CD4-positive, alpha-beta T cell treated with Interleukin-21 for 1 hour (primary cell): ENCODE measurements at places on chromosomes 5 and 9.
A peak's percentile ranks its signal among the peaks of the same experiment; 100 is the strongest.

DNA sequence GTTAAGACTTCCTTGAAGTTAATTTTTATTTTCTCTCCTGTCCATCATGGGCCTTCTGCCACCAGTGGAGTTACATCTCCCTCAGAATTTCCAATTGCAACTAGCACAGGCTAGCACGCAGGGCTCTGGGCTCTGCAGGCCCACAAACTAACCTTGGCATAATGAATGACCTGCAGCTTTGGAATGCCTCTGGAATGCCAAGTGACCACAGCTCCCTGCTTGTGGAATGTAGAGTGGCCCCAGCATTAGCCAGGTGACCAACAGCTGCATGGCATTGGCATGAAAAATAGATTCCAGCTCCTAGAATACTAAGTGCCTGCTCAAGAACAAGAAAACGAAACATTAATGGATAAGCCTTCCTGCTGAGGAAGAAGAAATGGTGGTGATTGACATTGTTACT lies 726.1 kb downstream of the BRINP1 start:
- DNase-seq = no peak

DNA sequence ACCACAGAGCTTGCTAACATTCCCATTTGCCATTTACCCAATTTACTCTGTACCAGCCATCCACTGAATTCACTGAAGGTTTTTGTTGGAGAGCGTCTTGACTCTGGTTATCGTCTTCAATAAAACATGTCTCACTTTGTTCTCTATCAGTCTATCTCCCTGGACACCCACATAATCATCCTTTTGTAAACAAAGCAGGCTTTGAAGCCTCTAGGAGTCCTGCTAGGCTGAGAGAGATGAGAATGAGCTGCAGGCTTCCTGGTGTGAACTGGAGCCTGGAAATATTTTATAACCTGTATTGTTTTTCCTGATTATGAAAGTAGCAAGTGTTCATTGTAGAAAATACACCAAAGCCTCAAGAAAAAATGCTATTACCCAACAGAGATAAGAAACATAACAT lies 140.6 kb upstream of the ZNF366 start:
- DNase-seq = no peak

DNA sequence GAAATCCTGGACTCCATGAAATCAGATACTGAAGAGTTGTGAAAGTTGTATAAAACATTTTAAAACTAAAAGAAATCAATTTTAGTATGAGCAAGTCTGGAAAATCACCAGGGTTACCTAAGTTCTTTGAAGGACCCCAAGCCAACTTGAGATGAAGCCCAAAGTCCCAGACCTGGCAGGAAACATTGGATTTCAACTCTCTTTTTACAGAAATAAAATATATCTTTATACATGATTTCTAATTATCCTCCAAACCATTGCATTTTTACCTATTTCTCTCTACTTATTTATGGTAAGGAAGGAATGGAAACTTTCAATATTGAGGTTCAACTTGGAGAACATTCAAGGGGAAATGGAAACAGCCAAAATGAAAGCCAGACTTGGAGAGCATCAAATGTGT lies 390.6 kb upstream of the C9orf72 start:
- no peak for DNase-seq

GRCh38 chr5:83450967-83451248 lies 20.6 kb upstream of the VCAN start:
- no peak for DNase-seq

- DNase-seq = peak; percentile 3
Measured at GRCh38 chr5:147223948-147224791, 10.7 kb upstream of the STK32A start.

DNA sequence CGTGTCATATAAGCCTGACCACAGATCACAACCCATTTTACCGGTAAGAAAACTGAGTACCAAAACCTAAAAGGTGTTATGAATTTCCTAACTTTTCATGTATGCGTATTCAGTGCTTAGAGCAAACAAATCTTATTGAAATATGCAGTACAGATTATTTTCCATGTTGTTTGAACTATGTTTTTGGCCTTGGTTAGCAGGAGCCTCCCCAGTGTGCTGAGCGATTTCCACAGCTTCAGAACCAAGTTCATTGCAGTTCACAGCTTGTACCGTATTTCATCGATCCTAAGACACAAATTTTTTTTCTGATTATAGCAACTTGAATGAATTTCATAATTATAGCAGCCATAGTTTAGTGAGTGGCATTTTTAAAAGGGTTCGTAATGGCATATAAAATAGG lies 13.7 kb downstream of the ADAMTSL1 start:
- DNase-seq = no peak

DNA sequence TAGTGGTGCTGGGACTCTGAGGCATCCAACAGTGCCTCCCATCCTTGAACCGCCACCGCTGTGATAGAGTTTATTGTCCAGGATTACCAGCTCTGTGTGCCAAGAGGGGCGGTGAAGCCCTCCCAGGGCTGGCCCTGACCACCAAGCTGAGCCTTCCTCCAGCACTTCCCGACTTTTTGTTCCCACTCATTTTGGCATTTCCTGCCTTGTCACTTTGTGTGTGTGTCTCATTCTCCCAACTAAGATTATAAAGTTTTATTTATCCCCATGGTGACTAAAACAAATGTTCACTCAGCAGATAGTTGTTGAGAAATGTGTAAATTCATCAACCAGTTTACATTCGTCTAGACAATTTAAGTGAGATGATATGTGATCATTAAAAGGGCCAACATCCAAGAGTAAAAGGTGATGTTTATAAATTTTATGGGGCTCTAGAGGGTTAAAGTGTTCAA lies 2.5 kb downstream of the F2R start:
- DNase-seq = no peak

DNA sequence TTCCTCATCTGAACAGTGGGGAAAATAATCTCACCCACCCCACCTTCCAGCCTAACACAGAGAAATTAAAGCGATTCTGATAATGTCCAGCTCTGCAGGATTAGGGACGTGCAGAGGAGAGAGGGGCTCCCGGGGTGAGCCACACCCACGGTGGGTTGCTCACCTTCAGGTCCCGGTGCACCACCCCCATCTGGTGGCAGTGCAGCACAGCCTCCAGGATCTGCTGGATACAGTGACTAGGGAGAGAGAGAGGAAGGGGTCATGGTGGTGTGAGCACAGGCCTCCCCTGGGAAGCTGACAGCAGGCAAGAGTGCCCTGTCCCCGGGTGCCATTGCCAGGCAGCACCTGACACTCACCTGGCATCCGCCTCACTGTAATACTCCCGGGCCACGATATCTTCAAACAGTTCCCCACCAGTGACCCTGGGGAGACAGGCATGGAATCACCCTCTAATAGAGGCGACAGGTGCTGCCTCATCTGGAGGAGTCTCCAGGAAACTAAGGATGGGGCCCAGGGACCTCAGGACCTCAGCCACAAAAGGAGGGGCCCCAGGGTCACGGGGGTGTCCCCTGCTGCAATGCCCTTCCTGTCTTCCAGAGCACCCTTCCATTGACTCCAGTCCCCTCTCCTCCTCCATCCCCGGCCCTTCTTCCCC lies 33.0 kb downstream of the CAMK2A start:
- DNase-seq = no peak

DNA sequence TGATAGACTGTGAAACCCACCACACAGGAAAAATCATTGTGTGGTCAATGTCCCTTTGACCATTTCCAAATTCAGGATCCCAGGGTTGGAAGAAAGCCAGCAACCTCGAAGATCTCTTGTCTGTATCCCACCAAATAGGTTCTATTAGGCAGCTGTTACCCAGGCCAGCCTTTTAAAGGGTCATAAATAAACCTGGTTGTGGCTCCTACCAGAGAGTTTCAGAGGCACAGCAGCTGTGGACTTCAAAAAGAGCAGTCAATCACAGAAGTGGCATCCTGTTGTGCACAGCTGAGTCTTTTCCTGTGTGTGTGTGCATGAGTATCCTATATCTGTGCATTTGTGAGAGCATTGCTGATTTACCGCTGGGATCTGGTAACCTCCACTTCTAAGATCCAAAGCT lies 23.7 kb upstream of the OR2S2 start:
- DNase-seq = no peak

DNA sequence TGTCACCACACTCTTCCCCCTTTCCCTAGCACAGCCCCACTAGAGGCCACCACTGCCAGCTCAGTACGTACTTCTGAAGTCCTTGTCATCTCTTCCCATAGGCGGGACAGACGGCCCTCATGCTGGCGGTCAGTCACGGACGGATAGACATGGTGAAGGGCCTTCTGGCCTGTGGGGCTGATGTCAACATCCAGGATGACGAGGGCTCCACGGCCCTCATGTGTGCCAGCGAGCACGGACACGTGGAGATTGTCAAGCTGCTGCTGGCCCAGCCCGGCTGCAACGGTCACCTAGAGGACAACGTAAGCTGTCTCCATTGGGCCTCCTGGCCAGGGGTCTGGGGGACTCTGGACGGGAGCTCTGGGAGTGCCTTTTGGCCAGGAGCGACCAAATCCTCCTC lies 99.4 kb upstream of the DMRT1 start:
- DNase-seq = no peak
